ENCODE measurements at places on chromosomes 6 and 20.

DNA sequence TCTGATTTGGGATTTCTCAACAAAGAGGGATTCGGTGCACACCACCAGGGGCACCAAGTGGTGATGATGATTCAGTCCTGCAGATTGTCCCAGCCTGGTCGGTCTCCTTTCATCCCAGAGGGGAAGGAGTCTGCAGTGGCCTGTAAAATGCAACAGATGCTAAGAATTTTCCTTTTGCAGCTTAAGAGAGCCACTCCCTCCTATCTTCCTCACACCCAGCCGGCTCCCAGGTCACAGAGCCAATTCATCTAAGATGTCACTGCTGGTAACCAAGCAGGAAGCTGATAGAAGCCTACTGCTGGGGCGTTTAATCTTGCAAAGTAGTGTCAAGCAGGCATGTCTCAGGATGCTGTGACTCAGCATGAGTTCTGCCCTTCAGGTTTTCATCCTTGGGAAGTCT is 203.8 kb upstream of the LRFN2 start:
- no peak for DNase-seq

DNA sequence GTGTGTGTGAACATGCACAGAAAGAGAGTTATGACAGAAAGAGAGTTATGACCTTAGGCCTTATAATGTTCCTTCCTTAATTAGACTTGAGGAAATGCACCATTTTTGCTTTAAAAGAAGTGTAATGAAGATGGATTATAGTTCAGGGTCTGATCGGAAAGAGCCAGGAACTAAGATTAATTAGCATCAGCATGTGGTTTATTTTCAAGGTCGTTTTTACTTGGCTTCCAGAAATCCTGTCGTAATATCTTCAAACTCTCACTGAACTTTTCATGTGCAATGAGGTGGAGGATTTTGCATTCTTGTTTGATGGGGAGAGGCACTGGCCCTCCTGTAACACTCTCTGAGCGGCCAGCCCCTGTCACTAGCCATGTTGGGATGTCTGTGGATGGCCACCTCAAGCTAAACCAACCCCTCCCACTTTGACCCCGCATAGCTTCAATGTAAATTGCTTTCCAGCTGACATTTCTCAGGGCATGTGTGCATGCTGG is 116.8 kb downstream of the CDC5L start:
- no peak for DNase-seq

- DNase-seq, result no peak
These were observed 53.1 kb upstream of the ZFP64 start for GRCh38 chr20:52244702-52245101.

DNA sequence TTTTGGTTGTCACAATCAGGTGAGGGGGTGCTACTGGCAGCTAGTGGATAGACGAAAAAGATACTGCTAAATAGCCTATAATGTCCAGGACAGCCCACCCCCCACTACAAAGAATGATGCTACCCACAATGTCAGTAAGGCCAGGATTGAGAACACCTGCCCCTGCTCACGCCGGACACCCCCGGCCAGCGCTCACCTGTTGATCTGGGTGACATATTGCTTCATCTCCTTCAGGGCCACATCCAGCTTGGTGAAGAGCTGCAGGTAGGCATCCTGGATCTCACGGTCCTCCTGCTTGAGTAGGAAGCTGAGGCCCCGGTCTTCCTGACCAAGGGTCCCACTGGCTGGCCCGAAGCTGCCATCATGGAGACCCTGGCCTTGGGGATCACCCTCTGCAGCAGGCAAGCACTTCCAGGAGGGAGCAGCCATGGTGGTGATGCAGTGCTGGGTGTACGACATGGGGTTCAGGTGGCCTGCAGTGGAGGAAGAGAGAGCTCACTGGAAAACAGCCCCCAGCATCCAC is 178.6 kb downstream of the PREX1 start:
- no peak for DNase-seq

DNA sequence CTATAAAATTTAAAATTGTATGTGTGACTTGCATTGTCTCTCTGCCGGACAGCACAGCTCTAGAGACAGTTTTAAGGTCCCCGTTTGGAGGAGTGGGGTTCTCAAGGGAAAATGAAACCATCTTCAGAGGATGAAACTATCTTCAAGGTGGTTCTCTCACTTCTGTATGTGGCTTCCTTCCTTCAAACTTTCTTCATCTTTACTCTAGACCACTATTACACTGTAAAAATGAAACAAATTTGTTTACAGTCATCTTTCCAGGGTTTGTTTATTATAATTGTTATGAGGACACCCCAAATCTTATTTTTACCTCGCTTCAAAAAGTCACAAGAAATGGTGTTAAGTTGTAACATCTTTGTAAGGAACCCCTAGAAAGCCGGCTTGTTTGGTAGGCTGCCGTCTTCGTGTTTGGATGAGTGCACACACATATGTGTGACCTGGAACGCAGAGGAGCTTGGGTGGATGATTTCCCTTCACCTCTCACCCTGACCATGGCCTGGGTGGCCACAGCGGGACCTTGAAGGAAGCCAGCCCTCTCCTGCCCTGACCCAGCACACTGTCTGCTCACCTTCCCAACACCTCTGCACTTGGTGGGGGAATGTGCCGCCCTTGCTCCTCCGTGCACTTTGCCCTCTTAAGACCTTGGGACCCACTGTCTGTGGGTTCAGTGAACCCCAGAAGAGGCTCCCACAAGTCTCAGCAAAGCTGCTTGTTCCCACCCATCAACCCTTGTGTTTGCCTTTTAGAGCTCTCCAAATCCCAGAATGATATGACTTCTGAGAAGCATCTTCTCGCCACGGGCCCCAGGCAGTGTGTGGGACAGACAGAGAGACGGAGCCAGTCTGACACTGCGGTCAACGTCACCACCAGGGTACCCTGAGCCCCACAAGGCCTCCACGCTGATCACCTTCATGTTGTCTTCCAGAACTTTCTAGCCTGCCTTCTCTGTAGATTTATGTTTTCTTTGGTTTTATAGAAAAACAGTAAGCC is 67.8 kb downstream of the SYTL3 start:
- DNase-seq, result no peak

GRCh38 chr20:4728120-4728760 is 6.5 kb downstream of the PRND start:
- no peak for DNase-seq

DNA sequence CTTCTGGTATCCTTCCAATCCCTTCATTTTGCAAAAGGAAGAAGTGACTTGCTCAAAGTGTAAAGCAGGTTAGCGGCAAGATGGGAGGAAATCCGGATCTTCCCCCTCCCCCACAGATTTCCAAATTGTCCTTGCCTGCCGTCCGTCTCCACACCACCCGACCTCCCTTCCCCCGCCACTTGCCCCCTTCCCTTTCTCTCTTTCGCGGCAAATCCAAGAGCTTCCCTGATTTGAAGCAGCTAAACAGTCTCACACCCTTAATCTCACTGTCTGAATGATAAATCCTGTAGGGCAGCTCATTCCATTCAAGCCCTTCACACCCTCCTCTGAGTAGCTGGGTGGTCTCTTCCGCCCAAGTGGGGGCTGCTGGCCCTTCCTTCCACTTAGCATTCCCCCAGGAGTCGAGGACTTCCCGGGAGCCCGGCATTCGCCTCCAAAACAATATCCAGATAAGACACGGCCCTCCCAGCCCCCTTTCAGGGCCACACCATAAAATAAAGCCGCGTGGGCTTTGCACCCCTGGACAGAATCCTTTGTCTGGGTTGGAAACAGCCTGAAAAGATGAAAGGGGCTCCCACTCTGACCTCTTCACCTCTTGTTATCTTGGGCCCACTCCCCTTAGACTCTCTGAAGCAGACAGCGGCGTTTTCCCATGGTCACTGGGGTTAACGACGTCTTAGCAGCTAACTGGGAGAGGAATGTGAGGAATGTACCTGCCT is 44.0 kb upstream of the PIM1 start:
- no peak for DNase-seq

GRCh38 chr6:100336876-100337275 is 127.8 kb downstream of the SIM1 start:
- DNase-seq, result no peak

DNA sequence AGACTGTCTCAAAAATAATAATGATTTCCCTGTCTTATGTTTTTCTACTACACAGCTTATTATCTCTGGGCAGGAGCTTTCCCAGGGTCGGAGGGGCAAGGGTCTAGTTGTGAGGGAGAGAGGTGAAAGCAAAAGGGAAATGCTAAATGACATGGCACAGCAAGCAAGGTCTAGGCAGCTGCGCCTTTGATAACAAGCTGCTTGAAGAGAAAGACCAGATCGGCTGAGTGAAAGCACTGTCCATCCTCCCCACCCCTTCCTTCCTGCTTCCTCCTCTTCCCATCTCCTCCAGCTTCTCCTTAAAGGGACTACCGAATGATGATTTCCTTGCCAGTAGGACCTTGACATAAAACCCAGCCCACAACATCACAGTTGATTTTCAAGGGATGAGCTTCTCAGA is 158.1 kb upstream of the AKAP12 start:
- no peak for DNase-seq

GRCh38 chr6:104940893-104941728 is 15.8 kb upstream of the LIN28B start:
- no peak for DNase-seq

DNA sequence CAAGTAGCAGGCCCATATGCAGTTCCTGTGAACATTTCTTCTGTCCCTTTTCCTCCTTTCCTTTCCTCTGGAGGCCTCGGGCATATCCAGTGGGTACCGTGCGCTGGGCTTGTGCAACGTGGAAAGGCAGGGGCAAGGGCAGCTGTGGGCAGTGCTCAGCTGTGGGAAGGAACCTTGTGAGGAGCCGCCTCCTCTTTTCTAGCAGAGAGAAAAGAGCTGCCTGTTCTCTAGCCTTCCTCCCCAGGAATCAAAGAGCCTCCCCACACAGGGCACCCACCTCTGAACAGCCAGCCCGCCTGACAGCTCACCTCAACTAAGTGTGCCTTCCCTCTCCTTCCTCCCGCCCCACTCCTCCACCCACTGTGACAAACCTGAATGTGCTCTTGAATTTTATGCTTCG is 143.3 kb upstream of the HDDC2 start:
- no peak for DNase-seq

- no peak for DNase-seq
These were observed 59.0 kb downstream of the FAM120B start for GRCh38 chr6:170365593-170365992.

DNA sequence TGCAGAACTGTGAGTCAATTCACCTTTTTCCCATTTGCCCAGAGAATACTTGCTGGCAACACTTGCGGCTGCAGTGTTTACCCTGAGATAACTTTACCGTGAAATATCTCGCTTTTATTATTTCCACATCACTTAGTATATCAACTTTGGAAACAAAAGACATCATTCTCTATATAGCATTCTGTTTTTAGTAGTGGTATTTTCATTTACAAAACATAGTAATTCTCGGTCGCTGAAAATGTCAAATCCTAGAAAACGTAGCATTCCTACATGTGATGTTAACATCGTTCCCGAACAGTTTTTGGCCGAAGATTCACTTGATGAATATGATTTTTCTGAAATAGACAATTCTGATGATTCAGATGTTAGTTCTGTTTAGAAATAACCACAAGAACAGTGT is 52.0 kb downstream of the NHLRC1 start:
- no peak for DNase-seq

DNA sequence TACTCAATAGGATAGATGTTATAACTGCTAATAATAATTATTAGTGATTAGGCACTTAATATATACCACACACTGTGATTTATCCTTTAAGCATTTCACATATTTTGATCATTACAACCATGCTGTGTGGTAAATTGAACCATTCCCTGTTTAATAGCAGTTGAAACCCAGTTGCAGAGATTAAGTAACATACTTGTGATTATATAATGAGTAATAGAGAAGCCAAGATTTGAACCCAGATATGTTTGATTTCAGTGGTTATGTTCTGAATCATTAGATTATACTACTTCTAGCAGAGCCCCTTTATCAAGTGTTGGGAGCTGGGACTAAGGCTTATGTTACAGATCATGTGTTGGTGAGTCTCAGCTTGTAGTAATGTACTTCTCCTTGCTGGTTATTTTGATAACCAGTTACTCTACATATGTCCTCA is 44.1 kb downstream of the STK4 start:
- peak; percentile 21 for DNase-seq

GRCh38 chr6:141758430-141758829 is 374.3 kb upstream of the GJE1 start:
- DNase-seq, result no peak

GRCh38 chr20:4920655-4921054 is 80.7 kb downstream of the SLC23A2 start:
- no peak for DNase-seq

DNA sequence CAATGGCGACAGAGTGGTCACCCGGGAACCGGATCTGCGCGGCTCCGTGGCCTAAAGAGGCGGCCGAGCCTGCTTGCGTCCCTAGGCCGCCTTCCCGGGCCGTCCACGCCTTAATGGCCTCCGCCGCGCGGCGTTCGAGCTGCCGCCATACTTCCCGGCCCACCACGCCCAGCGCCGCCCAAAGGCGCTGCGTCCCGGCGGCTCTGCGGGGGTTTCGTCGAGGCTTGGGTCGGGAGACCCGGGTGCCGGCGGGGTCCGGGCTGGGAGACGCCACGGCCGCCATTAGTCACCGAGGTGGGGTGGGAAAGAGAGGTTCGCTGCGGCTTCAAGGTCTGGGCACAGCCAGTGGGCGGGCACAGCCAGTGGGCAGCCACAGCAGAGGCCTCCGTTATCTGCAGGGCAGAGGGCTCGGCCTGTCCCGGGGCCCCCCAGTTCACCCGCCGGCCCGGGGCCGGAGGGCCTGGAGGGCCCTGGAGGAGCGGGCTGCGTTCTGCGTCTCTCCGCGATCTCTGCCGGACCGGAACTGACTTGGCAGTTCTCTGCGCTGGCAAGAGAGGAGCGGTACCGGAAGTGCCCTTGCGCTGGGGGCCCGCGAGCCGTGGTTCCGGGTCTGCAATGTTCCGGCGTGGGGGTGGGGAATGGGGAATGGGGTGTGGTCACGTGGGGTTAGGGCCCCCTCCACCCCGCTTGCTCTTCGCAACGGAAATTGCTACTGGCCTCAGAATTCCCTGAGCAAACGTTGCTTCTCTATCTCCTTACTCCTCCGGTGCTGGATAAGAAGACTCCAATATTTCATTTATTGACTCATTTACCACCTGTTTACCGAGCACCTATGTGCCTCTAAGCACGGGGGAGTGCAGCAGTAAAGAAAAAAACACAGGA is 82.3 kb downstream of the CNBD2 start:
- DNase-seq, result peak; percentile 57

GRCh38 chr6:109736273-109737025 is 45.4 kb downstream of the FIG4 start:
- DNase-seq, result no peak

GRCh38 chr20:54103067-54103761 is 32.8 kb upstream of the BCAS1 start:
- no peak for DNase-seq

- no peak for DNase-seq
These were observed 56.6 kb downstream of the SLC23A2 start for GRCh38 chr20:4944518-4945313.

- DNase-seq, result no peak
These were observed 144.1 kb upstream of the PTCHD4 start for GRCh38 chr6:48255094-48255493.

DNA sequence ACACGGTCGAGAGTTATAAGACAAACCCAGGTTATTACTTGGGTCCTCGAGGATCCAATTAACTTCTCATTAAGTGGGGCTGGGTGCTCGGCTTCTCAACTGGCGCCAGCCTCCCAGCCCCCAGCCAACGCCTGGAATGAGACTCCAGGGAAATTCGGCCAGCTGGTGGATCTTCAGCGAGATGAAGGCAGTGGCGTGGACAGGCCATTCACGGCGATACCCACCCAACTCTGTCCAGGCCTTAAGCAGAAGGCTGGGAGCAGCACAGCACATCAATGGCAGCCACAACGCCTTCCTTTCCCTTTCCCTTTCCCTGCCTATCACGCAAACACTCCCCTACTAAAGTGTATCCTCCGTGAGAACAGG is 868 bp downstream of the METTL24 start:
- DNase-seq, result no peak
